ENCODE measurements at places on chromosomes 5 and 9.

- DNase-seq = peak; percentile 61
Measured at GRCh38 chr9:130235558-130236435, 29.8 kb upstream of the HMCN2 start.

- DNase-seq = no peak
Measured at GRCh38 chr5:124630767-124631704, 115.4 kb downstream of the ZNF608 start.

- no peak for DNase-seq
Measured at GRCh38 chr5:168218746-168219145, 72.7 kb upstream of the WWC1 start.

DNA sequence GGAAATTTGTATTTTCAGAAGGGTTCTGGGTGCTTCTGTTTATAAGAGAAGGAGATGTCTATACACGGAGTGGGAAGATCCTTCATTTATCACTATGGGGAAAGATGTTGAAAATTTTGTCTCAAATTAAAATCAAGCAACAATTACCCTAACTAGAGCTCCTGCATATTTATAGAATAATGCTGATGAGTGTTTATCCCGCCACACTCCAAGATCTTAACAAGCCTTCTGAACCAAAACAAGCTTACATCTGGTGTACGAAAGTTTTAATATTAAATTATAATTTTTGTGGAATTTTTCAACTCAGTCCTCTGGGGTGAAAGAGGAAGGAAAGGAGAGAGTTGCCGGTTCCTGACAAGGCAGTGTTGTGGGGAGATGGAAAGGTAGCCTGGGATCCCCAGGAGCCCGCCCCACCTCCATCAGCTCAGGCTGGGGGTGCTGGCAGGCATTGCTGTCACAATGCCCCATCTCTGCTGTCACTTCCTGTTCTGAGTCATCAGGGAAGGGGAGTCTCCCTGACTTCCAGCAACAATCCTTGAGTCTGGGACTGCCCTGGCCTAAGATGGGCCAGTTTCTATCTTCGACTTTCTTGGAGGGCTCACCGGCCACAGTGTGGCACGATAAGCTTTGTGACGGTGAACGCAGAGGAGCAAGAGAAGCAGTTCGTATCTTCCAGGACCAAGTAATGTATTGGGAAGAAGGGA is 64.5 kb downstream of the ERAP1 start:
- DNase-seq = no peak

- peak; percentile 98 for DNase-seq
Measured at GRCh38 chr9:110125207-110125751, 82.7 kb downstream of the C9orf152 start.

DNA sequence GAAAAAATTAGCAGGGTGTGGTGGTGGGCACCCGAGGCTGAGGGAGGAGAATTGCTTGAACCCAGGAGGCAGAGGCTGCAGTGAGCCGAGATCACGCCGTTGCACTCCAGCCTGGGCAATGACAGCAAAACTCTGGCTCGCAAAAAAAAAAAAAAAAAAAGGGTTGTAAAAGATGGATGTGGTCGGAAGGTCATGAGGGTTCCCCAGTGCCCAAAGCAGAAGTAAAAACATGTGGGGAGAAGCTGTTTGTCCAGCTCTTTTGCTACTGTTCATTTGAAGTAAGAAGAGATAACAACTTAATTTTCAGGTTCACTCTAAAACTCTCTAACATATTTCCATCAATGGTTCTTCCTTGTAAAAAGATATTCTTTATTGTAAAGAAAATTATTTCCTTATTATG is 57.1 kb upstream of the GOLPH3 start:
- DNase-seq = no peak
